DMS79 treated with DMSO at 0.1 percent for 48 hours (cell line): ENCODE measurements at places on chromosomes 5 and 9.
A peak's percentile ranks its signal among the peaks of the same experiment; 100 is the strongest.

DNA sequence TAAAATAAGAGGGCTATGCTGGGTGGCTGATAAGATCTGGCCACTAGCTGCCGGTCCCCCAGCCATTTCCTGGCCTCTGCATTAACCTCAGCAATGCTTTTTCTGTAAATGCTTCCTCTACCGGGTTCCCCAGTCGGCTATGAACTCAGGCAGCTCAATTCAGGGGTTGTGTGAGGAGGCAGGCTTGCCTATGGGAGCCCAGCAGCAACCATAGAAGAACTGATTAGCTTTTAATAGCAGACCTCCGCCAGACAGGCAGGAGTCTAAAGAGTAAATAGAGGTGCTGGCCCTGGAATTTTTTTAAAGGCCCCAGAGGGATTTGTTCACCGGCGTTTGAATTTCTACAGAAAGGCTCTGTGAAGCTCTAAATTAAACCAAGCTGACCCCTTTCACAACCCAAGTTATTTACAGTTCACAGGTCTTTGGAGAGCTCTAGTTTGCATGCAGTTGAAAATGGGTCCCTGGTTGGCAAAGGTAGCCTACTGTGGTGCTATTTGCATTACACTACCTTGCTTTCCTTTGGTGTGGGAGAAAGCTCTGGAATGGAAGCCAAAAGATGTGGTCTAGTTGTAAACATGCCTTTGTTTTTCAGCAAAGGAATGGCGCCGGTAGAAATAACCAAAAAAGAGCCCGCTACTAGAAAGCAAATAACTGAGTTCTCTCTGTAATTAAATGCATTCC is 289.7 kb upstream of the SEMA6A start:
- no peak for DNase-seq

- no peak for DNase-seq
These were observed 277.2 kb upstream of the CDH9 start for GRCh38 chr5:27315363-27316270.

DNA sequence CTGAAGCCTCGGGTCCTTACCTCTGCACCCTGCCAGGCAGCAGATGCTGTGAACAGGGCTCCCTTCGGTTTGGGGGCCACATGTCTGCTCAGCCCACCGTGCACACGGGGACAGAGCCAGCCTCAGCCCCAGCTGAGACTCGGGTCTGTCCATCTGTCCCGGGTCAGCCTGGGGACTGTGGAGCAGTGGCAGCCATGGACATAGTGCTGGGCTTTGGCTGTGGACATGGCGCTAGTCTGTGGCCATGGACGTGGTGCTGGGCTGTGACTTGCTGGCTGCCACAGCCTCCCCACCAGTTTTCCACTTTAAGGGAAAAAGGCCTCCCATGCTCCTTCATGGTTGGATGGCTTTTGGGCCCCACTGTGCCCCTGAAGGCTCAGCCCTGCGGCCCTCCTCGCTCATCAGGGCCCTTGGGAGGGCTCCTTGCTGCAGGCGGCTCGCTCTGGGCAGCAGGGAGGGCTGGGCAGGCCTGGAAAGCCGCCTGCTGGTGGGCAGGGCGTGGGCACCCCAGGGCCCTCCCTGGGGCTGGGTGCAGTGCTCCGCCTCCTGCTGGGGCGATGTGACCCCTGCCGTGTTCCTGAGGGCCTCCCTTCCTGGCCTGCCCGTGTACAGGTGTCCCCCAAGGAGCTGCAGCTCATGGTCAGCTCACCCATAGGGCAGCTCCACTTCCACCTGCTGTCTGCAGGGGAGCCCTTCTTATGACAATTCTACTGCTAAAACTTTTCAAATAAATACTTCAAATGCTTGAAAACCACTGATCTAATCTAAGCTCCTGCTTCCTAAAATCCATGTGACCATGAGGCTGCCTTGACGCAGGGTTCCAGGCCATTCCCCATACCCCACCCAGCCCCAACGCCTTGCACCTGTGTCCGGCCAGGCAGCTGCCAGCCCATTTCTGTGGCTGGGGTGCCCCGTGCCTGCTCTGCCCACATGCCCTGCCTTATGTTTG is 112.1 kb upstream of the LMX1B start:
- DNase-seq, result no peak

DNA sequence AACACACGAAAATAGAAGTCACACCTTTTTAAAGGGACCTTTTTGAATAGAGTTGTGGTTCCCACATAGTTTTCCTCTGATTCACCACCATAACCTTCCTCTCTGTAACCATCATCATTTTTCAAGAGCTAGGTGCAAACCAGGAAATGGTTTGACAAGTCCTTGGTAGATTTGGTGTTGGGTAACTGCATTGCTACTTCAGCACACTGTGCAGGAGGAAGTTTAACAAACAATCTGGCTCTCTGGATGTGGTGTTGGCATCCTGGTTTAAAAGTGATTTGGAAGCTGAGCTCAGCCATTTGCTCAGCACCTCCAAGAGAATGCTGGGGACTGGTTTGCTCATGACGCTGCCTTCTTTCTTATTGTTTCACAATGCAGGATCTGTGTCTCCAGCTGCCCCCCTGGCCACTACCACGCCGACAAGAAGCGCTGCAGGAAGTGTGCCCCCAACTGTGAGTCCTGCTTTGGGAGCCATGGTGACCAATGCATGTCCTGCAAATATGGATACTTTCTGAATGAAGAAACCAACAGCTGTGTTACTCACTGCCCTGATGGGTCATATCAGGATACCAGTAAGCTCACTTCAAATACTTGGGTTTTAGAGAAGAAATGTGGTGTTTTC is 213.1 kb downstream of the RFK start:
- no peak for DNase-seq

DNA sequence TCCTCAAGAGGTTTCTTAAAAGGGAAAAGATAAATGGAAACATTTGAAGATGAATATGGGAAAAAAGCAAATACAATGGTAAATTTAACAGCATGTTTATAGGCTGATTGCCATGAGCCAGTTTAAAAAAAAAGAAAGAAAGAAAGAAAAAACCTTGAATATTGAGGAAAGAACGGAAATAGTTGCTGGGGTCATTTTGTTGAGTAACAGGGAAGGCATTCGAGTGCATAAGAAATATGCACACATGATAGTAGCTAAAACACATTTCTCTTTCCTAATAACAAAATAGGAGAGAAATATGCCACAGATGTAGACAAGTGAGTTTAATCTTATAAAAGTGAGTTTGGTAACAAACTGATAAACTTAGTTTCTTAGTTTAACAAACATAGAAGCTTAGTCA is 864.6 kb upstream of the ACO1 start:
- DNase-seq, result no peak

GRCh38 chr9:104915753-104916152 is 12.2 kb downstream of the ABCA1 start:
- DNase-seq, result no peak

DNA sequence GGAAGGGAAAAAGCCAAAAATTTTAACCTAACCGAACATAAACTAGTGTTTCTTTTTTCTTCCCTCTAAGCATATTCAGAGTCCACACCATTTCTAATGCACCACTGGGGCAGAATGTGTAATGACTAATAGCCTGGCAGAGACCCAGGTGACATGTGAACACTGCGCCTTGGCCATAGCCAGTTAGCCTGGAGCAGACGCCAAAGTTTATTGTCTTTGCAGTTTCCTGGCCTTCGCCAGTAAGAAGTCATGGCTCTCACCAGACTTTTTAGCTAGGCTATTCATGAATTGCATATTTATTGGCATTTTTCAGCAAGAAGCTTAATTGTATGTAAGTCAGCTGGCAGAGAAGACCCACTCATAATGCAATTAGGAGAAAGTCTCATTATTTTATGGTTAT is 182.8 kb upstream of the SLC27A6 start:
- no peak for DNase-seq

GRCh38 chr5:111901296-111901695 is 144.3 kb upstream of the NREP start:
- DNase-seq, result no peak

DNA sequence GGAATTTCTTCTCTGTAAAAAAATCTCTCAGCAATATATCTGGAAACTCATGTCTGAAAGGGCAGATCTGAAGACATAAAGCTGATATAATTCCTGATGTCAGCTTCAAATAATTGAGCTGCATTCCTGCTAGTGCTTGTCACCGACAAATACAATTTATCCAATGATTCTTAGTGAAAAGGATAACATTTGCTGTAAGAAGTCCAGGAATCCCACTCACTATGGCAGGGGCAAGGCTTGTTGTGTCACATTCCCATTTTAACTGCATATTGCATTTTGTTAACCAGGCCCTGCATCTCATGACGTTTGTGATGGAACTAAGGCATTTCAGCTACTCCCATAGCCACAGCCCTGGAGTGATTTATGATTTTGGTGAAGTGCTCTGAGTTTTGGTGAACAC is 160.1 kb upstream of the DAB2 start:
- DNase-seq, result no peak

DNA sequence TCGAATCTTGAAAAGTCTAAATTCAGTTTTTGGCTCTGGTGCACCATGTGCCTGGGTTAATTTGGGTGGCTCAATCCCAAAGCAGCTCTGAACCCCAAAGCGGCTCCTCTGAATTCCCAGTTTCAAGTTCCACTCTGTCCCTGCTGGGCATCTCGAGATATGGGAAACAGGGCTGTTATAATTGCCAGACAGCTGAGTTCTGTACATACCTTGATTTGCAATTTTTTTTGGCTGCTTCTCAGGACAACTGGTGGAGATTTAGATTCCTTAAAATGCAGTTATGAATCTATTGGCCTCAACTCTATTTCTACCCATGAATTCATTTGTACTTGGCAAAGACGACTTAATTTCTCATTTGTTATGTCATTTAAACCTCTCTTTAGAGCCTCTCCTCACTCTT is 808.5 kb downstream of the TLE4 start:
- DNase-seq, result no peak

DNA sequence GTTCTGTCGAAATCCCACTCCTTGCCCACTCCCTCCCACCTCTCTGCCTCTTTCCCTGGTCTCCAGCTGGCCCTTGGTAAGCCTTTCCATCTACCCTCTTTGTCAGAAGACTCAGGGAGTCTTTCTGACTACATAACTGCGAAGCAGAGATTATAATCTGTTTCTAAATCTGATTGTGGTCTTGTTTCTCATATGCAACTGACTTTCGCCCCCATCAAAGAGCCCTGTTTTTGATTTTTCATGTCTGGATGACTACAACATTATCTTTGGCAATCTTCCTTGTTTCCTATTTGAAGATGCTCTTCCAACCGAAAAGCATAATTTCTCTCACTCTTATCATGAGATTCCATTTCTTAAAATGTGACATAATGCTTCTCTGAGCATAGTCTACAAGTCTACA is 218.2 kb upstream of the ADAMTSL1 start:
- no peak for DNase-seq

DNA sequence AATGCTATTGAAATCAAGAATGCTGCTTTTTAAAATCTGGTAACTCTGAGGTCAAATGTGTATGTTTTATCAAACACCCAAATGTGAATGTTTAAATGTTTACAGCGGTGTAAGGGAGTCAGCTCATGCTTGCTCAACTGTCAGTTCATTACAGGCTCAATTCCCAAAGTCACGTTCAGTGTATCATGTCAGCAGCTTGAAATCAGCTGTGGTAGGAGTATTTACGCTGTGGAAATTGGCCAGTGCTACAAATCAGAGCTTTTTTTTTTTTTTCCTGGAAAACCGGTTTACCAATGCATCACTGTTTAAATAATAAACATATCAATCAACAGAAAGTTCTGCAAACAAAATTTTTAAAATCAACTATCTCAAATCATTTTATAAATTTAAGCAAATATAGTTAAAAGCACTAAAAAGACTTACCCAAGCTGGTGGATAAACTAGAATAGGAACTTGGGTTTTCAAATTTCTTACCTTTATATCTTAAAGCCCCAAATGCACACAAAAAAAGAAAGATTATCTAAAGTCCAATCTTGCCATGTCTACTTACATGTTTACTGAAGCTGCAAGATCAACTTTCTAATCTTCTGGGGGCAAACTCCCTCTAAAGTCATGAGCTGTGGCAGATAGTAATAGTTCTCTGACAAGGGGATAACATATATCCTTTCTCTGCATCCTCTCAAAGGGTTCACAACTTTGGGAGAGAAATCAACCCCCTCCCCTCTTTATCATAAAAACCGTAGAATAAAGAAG is 57.6 kb upstream of the GRAMD2B start:
- DNase-seq, result no peak

- no peak for DNase-seq
These were observed 416.6 kb upstream of the CLINT1 start for GRCh38 chr5:158275511-158275910.

DNA sequence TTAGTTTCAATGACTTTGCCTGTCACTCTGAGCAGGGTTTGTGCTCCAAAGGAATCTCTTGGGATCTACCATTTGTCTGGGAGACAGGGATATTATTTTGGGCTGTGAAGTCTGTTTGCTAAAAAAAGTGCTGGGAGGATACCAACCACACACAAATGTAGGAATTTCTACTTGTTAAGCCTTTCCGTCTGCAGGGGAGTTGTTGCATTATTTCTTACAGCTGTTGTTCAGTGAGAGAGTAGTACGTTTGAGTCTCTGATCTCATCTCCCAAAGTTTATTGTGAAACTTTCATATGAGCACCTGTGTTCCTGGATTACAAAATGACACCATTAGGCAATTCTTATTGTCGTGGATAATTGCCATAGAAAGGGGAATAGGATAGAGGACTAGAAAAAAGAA is 78.3 kb upstream of the SEMA6A start:
- no peak for DNase-seq

DNA sequence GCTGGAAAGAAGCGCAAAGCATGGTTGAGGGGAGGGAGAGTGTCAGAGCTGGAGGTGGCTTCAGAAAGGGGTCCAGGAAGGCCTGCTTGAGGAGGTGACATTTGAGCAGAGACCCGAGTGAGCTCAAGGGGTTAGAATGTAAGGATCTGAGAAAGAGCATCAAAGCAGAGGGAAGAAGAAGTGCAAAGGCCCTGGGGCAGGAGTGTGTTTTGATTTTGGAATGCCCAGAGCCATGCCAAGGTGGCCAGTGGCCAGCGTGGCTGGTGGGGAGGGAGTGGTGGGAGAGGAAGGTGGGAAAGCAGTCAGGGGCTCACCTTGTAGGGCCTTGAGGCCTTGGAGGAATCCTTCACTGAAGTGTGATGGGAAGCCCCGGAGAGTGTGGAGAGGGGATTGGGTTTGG is 15.4 kb downstream of the FGF18 start:
- no peak for DNase-seq

DNA sequence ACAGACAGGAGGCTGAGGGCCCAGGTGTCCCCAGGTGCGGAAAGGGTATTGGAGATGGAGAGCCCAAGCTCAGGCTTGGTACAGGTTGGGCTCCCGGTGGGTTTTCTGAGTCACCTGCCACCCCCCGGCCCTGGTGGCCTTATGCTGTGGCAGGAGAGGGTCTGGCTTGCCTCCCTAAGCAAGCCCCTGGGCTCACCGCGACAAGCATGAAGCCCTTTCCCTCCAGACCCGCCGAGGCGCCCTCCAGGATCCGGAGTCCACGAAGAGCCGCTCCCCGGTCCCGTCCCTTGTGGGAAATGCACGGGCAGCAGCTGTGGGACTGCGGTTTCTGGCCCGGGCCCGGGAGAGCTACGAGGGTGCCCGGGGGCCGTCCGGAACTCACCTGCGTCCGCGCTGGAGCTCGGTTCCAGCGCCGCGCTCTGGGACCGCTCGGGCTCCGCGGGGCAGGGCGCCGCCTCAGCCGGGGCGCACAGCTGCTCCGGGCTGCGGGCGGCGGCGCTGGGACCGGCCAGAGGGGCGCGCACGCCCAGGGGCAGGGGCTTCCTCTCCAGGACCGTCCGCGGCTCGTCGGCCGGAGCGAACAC is 757 bp downstream of the SAPCD2 start:
- DNase-seq, result no peak

- DNase-seq, result no peak
These were observed 1023.7 kb upstream of the DMAC1 start for GRCh38 chr9:8823131-8823895.

GRCh38 chr5:5043346-5043745 is 96.8 kb upstream of the ADAMTS16 start:
- no peak for DNase-seq

- DNase-seq, result peak; percentile 40
These were observed 76.5 kb upstream of the GOLM1 start for GRCh38 chr9:86175743-86176456.

- DNase-seq, result no peak
These were observed 34.4 kb upstream of the RNU6ATAC start for GRCh38 chr9:134198791-134199190.
